Upper lobe of left lung (tissue), 6 donors: ENCODE measurements at places on chromosomes 16 and 17.
A peak's percentile ranks its signal among the peaks of the same experiment; 100 is the strongest.

- no peak for DNase-seq
Measured at GRCh38 chr16:28168991-28169554, 42.7 kb downstream of the XPO6 start.

DNA sequence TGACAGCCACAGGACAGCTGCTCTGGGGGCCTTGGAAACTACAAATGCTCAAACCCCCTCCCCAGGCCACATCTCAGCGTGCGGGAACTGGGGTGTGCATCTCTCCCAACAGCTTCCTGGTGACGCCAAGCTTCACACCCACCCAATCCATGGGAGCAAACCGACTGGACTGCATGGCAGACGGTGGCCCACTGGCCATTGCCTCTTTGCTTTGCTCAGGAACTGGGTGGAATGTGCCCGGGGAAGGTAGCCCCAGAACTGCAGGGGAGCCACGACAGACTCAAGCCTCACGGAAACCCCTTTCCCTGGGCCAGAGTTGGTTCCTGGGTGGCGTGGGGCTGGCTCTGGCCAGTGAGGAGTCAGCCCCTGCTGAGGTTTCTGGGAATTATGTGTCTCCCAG, 5.2 kb upstream of the C16orf95 start:
- peak; percentile 33 for DNase-seq

- DNase-seq = no peak
Measured at GRCh38 chr17:80781807-80782277, 209.8 kb upstream of the CHMP6 start.

DNA sequence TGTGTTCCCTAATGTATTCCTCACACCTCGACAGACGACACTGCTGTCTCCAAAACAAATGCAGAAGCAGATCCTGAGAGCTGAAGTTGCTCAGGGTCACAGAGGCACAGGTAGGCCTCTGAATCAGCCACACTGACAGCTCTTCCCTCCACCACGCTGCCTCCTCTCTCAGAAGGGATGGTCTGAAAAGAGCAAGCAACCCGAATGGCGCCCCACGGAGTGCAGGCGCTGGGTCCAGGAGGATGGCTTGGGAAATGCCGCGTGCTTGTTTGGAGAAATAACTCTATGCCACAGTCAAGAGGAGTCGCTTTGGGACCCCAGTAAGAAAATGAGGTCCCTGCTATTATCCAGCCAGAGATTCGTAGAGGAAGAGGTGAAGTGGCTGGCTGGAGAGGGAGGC, 15.9 kb downstream of the CYB561 start:
- no peak for DNase-seq

DNA sequence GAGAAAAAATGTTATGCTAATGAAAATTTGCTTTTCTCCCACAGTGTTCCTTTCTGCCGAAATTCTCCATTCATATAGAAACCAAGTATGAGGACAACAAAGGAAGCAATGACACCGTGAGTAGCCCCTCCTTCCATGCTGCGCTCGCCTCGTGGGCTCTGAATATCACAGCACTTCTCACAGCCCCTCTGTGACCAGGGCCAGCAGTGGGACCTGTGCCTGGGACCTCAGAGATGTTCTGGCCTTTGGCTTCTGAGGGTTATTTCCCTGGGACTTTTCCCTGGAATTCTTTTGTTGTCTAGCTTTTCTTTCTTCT, 139.6 kb upstream of the NOL11 start:
- no peak for DNase-seq
